ENCODE measurements at places on chromosomes 4 and X.

GRCh38 chr4:125344198-125344597 is 29.4 kb downstream of the FAT4 start:
- no peak for DNase-seq

- DNase-seq, result no peak
These were observed 1372.9 kb downstream of the TECRL start for GRCh38 chr4:63036159-63036866.

DNA sequence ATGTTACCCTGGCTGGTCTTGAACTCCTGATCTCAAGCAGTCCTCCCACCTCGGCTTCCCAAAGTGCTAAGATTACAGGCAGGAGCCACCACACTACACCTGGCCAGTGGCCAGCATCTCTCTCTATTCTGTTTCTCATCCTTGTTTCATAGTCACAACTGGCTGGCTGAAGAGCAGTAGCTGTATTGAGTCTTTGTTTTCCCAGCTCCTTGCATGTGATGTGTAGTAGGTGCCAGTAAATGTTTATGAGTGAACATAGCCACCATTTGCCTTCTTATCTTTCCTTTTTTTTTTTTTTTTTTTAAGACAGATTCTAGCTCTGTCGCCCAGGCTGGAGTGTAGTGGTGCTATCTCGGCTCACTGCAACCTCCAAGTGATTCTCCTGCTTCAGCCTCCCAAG is 23.6 kb downstream of the NUDT9 start:
- DNase-seq, result no peak

DNA sequence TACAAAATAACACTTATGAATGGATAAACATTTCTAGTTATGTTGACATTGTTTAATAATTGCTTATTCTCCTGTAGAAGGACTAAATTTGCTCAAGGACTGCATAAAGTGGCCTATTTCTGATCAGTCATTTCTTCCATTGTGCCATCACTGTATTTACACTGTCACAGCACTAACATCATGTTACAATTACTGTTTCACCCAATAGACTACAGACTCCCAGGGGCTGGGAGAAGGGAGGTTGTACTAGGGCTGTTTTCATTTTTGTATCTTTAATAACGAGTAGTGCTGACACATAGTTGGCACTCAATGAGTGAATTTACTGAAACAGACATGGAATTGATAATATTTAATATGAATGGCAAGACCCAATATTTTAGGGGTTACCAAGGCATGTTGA is 139.5 kb downstream of the SLC10A7 start:
- no peak for DNase-seq

GRCh38 chr4:182293691-182294255 is 50.6 kb downstream of the TENM3 start:
- no peak for DNase-seq

DNA sequence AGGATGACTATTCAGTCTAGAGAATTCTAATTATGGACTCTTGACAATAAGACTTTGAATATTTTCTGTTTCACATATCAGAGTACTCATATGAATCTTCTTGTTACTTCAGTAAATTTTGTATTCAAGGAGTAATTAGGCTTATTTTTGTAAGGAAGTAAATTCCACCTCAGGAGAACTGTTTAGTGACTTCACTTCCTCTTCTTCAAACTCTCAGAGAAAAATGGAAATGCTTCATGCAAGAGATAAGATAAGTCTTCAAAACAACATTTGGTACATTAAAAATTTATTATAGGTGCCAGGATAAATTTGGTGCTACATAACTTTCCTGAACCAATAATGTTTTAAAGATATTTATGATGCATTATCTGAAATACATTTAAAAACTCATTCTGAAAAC is 1421.9 kb downstream of the PCDH7 start:
- DNase-seq, result no peak

DNA sequence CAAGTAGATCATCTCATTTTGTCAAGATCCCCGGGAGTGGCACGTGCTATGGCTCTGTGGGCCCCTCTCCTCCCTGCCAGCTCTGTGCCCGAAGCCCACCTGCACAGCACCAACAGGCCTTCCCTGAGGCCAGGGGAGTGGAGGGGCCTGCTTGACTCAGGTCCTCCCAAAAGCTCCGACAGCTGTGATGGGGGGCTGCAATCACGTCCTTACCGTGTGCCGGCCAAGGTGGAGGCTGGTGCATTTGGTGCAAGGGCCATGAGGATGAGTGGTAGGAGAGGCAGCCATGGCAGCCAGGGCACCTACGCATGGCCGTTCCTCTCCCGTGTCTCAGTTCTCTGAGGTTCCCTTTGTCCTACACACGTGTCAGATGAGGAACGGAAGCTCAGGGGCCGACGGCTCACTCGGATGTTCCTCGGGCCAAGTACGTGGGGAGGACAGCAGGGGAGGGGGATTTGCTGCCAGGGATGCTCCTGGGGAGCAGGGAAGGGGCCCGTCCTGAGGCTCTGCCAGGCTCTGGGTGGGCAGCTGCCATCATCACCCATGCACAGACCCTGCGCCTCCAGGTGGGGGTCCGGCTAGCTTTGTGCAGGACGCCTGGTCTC is 95.8 kb downstream of the HMX1 start:
- no peak for DNase-seq

DNA sequence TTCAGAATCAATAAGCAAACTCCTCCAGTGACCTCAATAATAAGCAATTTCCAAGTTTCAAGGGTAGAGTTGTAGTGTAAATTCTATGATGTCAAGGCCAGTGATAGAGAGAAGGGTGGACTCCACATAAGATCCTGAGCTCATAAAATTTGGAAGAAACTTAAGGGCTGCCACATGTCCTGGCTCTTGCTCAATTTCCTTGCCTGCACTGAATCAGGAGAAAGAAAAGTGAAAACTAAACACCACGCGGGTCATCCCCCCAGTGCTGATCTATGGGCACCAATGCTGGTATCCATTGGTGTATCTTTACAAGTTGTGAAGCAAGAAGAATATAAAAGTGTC is 392.0 kb upstream of the INTU start:
- no peak for DNase-seq

GRCh38 chrX:138034136-138034535 is 468.2 kb downstream of the ZIC3 start:
- no peak for DNase-seq

All from activated CD8-positive, alpha-beta memory T cell treated with anti-CD3 and anti-CD28 coated beads for 4 hours (primary cell).